Dermis blood vessel endothelial cell (primary cell): ENCODE measurements at places on chromosomes 4 and X. TPM values are rescaled to one million over a fixed set of nuclear protein-coding genes. Genes with fewer than 3 reads are reported as not detected.
A peak's percentile ranks its signal among the peaks of the same experiment; 100 is the strongest.

DNA sequence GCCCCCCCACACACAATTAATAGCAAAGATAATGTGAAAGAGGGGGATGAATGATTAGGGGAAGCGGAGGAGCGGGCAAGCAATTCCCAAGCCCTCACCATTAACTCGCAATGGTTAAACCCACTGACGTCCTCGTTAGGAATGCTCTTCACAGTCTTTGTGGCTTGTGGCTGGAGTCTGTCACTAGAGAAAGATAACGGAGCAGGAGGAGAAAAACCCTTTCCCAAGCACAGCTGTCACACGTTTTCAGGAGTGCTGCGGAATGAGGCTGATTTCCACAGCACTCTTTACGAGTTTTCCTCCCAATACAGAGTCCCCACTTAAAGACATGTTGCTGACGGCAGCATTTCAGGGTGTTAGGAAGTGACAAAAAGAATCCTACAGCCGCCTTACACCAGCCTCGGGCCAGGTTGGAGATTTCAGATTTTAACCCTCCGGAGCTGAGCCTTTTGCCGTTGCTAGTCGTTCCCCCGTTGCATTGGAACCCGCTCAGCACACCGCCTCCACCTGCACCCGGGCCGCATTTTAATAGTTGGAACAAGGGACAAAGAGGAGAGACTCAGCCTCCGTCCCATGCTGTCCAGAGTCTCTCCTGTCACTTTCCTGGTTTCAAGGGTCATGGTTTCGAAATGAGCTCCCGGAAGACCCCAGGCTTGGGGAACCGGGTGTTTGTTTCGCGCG is 92.2 kb downstream of the GEMIN8 start:
- DNase-seq: no peak

GRCh38 chr4:151035328-151035727 is 20.2 kb upstream of the LRBA start:
- no peak for DNase-seq

DNA sequence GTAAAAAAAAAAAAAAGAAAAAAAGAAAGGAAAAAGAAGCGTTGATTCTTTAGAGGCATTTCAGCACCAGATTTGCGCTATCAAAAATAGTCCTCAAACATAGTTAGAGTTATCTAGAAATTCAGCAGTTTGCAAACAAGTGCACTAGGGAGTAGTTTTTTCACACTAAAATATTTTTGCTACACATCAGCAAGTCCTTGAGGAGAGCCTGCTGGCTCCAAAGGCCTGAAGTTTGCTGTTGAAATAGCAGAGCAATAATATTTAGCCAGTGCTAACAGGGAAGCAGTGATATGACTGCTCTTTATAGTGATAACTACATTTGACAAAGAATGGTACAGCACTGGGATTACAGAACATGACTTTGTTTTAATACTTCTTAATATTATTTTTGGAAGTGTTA is 472.2 kb downstream of the PCDH7 start:
- DNase-seq: no peak

Gene RIBC1
- total RNA-seq: 0.60 and 1.0 TPM in 2 replicates

DNA sequence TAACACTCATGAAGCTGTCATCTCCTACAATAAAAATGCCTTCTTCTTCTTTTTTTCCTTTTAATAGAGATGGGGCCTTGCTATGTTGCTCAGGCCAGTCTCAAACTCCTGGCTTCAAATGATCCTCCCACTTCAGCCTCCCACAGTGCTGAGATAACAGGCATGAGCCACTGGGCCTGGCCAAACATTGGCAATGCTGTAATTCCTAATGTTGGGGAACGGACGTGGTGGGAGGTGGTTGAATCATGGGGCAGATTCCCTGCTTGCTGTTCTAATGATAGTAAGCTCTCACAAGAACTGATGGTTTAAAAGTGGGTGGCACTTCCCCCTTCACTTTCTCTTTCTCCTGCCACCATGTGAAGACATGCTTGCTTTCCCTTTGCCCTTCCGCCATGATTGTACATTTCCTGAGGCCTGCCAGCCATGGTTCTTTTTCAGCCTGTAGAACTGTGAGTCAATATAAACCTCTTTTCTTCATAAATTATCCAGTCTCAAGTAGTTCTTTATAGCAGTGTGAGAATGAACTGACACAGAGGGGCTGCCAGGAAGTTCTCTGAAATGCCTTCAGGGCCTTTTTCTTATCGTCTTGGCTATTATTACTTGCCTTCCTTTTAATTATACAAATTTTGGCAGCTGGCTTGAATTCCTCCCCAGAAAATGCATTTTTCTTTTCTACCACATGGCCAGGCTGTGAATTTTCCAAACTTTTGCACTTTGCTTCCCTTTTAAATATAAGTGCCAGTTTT is 93.0 kb downstream of the CENPC start:
- DNase-seq: no peak

DNA sequence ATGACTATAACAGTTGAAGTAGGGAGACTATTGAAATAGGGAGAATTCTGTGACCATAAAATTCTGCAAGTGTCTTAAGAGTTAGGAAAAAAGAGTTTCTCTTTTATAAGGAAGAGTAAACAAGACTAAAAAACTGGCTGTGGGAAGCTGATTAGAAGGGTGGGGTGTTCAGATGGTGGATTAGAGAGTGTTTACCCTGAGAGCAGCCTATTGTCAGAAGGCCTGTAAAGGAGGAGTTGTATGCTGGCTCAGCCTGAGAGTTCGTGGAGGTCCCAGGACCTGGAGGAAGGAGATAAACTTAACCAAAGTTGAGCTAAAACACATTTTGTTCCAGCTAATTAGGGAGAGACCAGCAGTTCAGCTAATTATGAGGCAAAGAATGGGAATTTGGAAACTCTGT is 629.7 kb downstream of the PCDH7 start:
- no peak for DNase-seq

Gene FABP2
- total RNA-seq: not detected in 2 replicates

DNA sequence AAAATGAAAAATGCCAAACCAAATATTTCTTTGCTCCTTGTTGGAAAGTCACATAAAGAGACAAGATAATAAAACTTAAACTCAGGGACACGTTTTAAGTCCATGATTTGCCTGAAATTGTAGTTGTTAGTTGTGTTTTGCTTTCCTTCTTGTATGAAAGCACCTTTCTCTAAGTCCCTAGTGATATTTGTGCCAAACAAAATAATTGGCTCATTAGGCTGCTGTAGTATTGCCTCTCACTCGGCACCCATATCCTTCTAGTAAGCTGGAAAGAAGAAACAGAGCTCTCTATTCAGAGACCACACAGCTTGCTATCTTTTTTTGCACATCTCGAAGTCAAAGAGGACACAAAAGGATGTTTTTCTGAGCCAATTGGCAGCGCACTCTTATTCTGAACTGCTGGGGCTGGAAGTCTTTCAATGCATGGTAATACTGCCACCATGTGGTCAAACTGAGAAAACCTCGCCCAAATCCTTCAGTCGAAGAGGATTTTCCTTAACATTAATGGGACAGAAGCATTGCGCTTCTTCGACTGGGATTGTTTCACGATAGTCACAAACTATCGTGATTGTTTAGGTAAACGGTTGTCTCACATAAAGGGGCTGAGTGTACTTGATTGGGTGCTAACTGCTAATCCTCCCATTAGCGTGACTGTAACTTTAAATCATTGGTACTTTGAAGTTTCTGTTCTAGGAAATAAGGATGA is 571.9 kb upstream of the LCORL start:
- DNase-seq: peak; percentile 86

DNA sequence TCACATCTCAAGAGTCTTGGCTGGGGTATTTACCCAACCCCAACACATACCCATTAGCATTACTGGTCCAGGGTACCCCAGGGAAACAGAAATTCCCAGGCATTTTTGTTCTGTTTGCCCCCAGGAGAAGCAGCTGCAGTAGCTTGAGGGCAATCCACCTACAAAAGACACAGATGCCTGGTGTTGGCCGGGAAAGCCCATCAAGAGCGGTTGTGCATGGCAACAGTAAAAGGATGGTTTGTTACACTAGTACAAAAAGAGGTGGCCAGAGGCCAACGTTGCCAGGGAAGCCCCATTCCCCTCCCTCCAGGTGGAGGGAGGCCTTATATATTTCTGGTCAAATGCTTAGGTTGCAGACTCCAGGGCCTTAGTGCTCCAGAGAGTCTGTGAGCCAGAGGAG is 637.8 kb downstream of the BCOR start:
- DNase-seq: no peak

- DNase-seq: no peak
Observed at GRCh38 chr4:2781911-2782310, 11.0 kb upstream of the SH3BP2 start.

DNA sequence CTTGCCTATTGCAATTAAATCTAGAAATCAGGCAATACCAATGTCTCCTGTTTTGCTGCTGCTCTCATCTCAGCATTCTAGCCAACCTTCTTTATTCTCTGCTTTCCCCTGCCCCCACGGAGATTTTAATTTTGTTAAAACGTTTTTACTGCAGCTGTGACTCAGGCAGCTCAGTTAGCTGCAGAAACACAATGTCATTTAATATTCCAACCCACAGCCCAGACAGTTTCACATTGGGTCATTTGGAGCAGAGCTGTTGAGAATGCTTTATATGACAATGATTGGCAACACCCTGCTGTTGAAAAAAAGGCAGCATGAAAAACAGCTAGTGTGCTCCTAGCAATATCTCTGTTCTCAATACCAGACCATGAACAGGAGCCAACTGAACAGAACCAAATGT is 12.6 kb upstream of the SLC10A4 start:
- no peak for DNase-seq

Gene MAGEA11
- total RNA-seq: not detected in 2 replicates

Gene UCP1
- not detected in 2 replicates for total RNA-seq

GRCh38 chrX:45385757-45386156 is 185.1 kb upstream of the DIPK2B start:
- no peak for DNase-seq

Gene TCEAL2
- total RNA-seq: not detected in 2 replicates
